ENCODE measurements at places on chromosomes 6 and 20.

DNA sequence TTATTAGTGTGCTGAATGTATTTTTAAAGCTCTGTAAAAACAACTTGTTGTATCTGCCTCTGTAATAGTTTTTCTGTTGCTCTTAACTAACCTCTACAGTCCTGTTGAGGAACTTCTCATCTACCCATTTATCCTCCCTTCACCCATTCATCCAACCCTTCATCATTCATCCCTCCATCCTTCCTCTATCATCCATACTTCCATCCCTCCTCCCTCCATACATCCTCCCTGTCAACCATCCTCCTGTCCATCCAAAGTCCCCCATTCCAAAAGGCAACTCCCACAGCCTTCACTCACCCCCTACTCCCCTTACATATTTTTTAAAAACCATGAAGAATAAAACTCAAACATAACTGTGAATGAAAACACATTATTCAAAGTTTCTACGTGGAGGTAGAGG lies 40.7 kb upstream of the SPDEF start:
- no peak for DNase-seq

DNA sequence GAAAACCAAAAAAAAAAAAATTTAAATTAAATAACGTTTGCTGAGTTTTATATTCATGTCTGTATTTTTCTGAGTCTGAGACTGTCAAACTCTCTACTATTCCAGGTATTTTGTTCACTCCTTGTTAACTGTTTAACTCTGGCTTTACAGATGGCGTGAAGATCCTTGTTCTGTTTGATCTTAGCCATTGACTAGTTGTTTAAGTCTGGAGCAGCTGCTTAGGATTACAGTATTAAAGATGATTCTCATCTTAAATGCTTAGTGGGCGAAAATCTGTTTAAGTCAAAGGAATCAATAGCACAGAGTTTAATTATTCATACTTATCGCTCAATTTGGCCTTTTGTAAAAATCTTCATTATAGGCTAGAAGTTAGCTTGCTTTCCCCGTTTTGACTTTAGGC lies 2.4 kb downstream of the PHACTR2 start:
- DNase-seq, result no peak

DNA sequence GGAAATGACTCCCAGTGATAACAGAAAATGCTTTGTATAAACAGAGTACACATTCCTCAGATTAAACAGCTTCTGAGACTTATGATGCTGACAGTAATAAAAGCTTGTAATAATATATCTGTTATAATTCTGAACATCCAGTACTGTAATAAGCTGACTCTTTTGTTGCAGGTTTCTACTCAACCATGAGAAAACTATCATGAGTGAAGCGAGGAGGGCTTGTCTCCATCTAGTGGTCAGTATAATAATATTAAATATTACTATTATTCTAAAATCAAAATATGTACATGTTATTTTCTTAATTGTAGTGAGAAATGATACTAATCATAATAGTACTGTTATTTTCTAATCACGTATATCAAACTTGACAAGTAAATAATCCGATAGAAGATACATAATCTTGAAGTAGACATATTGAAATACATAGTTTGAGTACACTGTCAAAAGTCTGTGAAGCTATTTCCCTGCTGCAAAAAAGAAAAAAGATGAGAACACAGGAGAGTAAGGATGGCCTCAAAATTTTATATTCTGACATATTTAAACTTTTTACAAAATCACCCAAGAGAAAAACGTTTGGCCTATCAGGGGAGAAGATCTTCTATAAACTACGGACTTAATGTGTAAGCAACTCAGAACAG lies 183.1 kb downstream of the MOXD1 start:
- peak; percentile 16 for DNase-seq

DNA sequence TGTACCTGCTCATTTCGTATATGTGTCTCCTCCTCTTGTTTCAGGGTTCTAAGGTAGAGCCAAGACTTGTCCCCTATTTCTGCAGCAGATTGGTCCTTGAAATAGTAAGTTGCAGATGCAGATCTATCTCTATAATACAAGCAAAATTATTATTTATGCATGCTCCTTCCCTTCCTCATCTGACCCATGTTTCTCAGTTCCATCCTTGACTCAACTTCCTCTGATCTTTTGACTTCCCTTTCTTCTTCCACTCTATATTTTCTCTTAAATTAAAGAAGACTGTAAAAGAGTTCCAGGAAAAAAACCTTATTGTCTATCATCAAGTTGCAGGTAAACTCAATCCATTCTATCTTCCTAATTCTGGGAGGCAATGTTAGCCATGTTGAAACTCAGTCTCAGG lies 23.7 kb downstream of the PLA2G7 start:
- DNase-seq, result no peak

GRCh38 chr20:542777-543368 lies 717 bp downstream of the CSNK2A1 start:
- DNase-seq, result peak; percentile 9

DNA sequence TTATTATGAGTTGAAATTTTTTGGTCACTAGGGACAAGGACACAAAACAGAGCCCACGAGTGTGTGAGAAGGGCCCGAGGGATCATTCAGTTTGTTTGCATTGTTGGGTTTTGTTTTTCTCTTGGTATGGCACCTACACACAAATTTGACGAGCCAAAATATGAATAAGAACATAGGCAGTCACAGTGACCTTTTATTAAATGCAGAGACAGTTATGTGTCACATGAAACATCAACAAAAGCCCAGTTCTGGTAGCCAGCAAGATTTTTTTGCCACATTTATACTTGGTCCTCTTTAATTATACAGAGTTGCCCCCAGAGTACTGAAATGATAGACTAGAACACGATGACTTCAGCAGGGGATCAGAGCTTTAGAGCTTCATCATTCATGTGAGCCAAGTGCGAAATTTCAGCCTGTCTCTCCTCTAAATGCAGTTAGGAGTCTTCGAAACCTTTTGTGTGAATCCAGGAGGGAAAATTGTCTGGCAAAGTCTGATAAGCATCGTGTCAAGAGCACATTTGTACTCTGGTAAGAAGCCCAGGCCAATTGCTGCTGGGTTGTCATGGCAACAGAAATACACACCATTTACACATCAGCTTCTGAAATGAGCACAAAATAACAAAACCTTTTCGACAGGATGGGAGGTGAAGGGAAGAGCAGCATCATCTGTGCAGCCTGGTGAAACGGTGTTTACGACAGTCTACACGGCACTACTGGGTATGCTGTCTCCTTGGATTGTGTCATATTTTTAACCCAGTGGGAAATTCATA lies 79.2 kb upstream of the RIPOR2 start:
- no peak for DNase-seq
